ENCODE measurements at places on chromosomes 5 and 9. TPM values are rescaled to one million over a fixed set of nuclear protein-coding genes. Genes with fewer than 3 reads are reported as not detected.

PIP5K1B gene
- 1.3 TPM for total RNA-seq

QRFP gene
- total RNA-seq = not detected

DNA sequence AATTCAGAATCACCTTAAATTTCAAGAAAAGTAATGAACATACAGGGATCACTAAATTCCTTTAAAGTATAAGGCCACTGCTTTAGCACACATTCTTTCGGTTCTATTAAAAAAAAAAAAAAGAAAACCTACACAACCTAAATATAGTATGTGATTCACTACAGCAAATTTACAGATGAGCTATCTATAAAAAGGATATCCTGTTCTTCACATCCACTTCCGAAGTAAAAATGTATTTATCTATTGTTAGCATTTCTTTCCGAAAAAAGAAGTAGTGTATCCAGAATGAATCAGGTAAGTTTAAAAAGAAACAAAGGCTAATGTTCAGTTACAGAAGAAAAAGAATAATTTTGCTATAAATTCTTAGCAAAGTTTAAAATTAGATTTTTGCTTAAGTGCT lies 70.2 kb downstream of the ECPAS start:
- DNase-seq = no peak

DNA sequence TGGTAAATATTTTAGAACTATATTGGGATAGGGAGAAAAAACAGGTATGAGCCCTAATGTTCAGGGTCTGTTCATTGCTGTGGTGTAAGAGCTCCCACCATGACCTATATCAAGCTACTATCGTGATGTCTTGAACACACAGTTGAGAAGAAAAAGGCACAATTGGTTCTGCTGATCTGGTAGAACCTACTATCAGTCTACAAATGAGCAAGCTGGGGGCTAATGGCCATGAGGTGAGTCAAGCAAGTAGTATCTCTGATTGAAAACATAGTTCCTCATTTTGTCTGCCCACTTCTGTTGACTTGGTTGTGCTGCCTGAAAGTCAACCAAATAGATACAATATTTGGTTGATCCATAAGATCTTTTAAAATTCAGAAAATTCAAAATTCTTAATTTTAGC lies 1026.3 kb downstream of the CDH12 start:
- DNase-seq = no peak

GRCh38 chr5:38250763-38251448 lies 7.5 kb upstream of the EGFLAM start:
- DNase-seq = no peak

TMEM171 gene
- 0.38 TPM for total RNA-seq

GRCh38 chr9:68577774-68578591 lies 37.3 kb upstream of the TMEM252 start:
- DNase-seq = no peak

- peak; percentile 49 for DNase-seq
Observed at GRCh38 chr5:175800656-175801081, 70.7 kb upstream of the CPLX2 start.

CYSRT1 gene
- 1.3 TPM for total RNA-seq

All from astrocyte (in vitro differentiated cells and primary cell).